Stimulated activated CD4-positive, alpha-beta T cell treated with anti-CD3 and anti-CD28 coated beads, Interleukin-2, amount 100 ng/mL, for 48 hours (primary cell): ENCODE measurements at places on chromosomes 5 and 9.

- DNase-seq, result no peak
Measured at GRCh38 chr9:126307322-126308061, 19.1 kb upstream of the MVB12B start.

- no peak for DNase-seq
Measured at GRCh38 chr5:83472213-83472507, 616 bp downstream of the VCAN start.

DNA sequence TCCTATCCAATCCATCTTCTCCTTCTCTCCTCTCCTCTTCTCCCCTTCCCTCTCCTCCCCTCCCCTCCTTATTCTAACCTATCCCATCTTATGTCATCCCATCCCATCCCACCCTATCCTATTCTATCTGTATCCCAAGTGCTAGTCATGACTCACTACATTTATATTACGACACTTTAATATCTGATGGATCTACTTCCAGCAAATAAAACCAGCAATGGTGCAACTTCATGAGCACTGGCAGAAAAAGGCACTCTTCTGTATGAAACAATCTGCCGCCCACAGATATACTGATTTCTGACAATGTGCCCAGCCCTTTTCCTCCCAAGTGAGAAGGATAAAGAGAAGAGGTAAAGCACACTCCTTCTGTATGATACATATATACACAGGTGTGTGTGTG is 86.6 kb upstream of the ANKH start:
- no peak for DNase-seq

GRCh38 chr9:78023003-78023741 is 8.4 kb downstream of the GNAQ start:
- no peak for DNase-seq

- no peak for DNase-seq
Measured at GRCh38 chr5:140418862-140419520, 17.4 kb downstream of the ANKHD1 start.
